ENCODE measurements at places on chromosomes 1 and 21. TPM values are rescaled to one million over a fixed set of nuclear protein-coding genes. Genes with fewer than 3 reads are reported as not detected.

- no peak overlapping the region for H3K4me3 ChIP-seq
- DNase-seq = no peak
- H3K36me3 ChIP-seq = no peaks in the 10 kb centered on the region
- no peak overlapping the region for H3K27ac ChIP-seq
- no peaks in the 10 kb centered on the region for H3K27me3 ChIP-seq
- peaks cover 8% of the 10 kb centered on the region for H3K4me1 ChIP-seq
Observed at GRCh38 chr1:61400131-61400770, 317.9 kb downstream of the NFIA start.

GRCh38 chr21:35609263-35609662, 451.1 kb downstream of the SETD4 start:
- DNase-seq = no peak
- no peaks in the 10 kb centered on the region for H3K27me3 ChIP-seq
- no peaks in the 10 kb centered on the region for H3K4me1 ChIP-seq
- H3K36me3 ChIP-seq = no peaks in the 10 kb centered on the region

DNA sequence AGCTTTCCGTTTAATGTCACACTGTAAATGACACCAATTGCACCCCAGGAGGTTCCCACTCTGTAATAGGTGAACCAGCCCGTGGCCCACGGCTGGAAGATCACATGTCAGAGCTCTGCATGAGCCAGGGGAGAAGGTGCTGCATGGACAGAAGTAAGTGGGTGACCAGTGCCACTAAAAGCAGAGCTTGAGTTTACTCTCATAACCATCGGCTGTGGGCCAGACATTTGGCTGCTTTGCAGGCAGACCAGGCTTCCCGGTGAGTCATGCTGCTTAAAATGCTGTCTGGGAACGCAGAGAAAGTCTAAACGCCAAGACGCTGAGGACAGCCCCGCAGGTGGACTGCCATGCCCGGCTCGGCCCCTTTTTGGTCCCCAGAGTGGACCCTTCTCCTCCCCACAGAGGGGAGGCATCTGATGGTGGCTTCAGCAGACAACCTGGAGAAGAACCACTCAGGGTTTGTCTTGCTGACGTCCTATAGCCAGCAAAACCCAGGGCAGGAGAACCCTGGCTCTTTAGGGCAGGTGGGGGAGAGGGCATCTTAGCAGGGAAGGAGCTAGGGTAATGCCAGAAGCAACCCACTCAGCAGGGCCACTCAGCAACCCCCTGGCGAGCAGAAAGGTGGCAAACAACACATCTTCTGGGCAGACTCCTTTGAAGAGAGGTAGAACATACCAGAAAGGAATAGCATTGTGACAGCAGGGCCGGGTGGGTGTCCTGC, 7.3 kb downstream of the KIAA2013 start:
- no peak for DNase-seq
- H3K27me3 ChIP-seq = no peaks in the 10 kb centered on the region
- peaks cover 6% of the 10 kb centered on the region for H3K4me1 ChIP-seq
- no peak overlapping the region for H3K4me3 ChIP-seq

DNA sequence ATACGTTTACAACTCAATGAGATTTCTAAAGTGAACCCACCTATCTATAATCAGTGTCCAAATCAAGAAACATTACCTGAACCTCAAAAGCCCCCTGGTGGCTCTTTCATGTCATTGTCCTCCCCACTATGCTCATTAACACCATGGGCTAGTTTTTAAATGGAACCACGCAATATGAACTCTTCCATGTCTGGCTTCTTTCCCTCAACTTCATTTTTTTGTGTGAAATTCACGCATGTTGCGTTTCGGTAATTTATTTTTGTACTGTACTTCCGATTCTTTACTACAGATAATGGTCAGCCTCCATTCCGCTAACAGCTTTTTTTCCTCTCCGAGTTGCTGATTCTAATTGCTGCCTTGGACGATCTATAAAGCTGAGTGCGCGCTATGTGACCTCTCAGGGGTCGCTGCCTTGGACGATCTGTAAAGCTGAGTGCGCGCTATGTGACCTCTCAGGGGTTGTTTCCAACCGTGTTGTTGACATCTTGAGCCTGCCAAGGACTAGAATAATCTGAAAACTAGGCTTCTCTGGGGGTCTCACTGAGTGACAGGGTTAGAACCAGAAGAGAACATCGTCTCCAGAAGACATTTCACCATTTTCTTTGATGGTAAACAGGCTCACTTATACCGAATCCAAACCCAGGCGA, 1.1 kb upstream of the CACYBP start:
- peaks cover 32% of the 10 kb centered on the region for H3K4me1 ChIP-seq
- peak; percentile 57 for DNase-seq
- H3K27me3 ChIP-seq = no peaks in the 10 kb centered on the region
- H3K27ac ChIP-seq = peak overlapping the region; percentile 100

DNA sequence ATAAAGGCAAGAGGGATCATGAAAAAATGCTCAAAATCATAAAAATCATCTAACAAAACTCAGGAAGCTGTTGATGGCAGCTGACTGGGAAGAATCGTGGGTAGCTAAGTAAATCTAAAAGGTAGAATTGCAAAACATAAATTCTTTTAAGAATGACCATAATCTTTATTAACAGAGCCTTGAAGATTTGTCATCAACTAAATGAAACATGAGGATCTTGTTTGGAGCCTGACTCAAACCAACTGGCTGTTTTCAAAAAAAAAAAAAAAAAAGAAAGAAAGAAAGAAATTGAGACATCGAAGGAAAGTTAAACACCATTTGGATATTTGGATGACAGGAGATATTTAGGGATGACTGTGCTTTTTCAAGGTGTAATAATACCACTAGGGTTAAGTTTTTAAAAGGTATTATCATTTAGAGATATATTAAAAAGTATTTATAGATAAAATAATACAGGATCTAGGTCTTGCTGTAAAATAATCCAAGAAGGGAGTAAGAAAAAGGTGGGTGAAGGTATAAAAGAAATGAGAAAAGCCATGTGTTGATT, 48.6 kb downstream of the CD34 start:
- no peak overlapping the region for H3K27ac ChIP-seq
- DNase-seq = no peak
- no peak overlapping the region for H3K4me3 ChIP-seq
- peaks cover 61% of the 10 kb centered on the region for H3K4me1 ChIP-seq
- H3K36me3 ChIP-seq = peaks cover 52% of the 10 kb centered on the region

DNA sequence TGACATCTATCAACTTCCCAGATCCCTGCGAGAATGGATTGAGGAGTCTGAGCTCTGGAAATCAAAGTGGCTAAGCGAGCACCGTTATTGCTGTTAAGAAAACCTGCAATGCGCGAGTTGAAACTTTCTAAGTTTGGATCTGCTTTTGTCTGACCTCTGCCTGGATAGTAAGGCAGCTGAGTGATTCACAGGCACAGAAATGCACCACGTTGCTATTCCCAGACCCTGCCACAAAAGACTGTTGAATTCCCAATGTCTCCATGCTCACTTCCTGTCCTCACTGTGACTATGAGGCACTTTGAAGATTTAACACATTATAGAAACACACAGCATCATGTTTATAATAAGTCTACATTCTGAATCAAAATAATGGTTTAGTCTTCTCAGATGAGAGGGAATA, 27.1 kb upstream of the CNIH3 start:
- H3K36me3 ChIP-seq = no peaks in the 10 kb centered on the region
- no peaks in the 10 kb centered on the region for H3K27me3 ChIP-seq
- DNase-seq = no peak
- no peak overlapping the region for H3K4me3 ChIP-seq
- no peak overlapping the region for H3K27ac ChIP-seq

GRCh38 chr1:156281693-156282478, 739 bp downstream of the SMG5 start:
- no peaks in the 10 kb centered on the region for H3K27me3 ChIP-seq
- no peak for DNase-seq
- peaks cover 29% of the 10 kb centered on the region for H3K36me3 ChIP-seq
- H3K27ac ChIP-seq = peak overlapping the region; percentile 82
- H3K4me1 ChIP-seq = peaks cover 76% of the 10 kb centered on the region

GRCh38 chr1:12124693-12125421, 41.9 kb upstream of the TNFRSF1B start:
- H3K27ac ChIP-seq = peak overlapping the region; percentile 88
- no peak overlapping the region for H3K4me3 ChIP-seq
- no peaks in the 10 kb centered on the region for H3K36me3 ChIP-seq

DNA sequence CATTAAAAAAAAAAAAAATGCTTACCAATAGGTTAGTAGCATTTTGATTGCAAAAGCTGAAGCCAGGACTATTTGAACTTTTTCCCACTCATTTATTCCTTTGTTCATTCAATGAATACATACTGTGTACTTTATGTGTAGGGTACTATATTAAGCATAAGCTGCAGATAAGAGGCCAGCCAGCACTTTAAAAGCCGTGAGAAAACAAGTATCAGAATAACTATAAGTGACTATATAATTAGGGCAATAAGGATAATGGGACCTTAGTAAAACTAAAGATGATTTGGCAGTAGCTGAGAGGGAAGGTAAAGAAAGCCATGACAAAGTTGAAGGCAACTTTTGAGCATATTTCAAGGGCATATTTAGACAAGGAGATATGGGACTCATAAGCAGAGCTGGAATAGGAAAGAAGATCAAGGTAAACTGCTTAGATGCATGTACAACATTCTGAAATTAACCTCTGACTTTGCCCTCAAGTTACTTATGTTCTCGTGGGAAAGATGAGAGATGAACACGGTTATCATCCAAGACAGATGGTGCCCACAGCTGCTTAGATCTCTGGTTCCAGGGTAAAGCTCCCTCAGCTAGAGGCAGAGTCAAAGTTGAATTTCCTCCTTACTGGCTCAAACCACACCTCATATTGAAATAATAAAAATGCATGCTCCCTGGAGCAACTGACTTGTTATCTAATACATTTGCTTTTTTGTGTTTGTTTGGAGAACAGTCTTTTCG, 44.0 kb upstream of the FMO2 start:
- no peaks in the 10 kb centered on the region for H3K4me1 ChIP-seq
- H3K27me3 ChIP-seq = no peaks in the 10 kb centered on the region
- no peak overlapping the region for H3K4me3 ChIP-seq
- H3K27ac ChIP-seq = no peak overlapping the region

DNA sequence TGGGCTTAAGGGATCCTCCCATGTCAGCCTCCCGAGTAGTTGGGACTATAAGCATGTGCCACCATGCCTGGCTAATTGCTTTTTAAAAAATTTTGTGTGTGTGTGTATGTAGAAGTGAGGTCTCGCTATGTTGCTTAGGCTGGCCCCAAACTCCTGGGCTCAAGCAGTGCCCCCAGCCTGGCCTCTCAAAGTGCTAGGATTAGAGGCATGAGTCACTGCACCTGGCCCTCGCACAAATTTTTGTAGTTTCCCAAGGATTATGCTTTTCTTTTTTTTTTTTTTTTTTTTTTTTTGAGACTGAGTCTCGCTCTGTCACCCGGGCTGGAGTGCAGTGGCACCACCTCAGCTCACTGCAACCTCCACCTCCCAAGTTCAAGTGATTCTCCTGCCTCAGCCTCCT, 144.4 kb upstream of the HNRNPU start:
- H3K4me1 ChIP-seq = no peaks in the 10 kb centered on the region
- H3K4me3 ChIP-seq = no peak overlapping the region
- no peak for DNase-seq
- H3K27ac ChIP-seq = no peak overlapping the region

DNA sequence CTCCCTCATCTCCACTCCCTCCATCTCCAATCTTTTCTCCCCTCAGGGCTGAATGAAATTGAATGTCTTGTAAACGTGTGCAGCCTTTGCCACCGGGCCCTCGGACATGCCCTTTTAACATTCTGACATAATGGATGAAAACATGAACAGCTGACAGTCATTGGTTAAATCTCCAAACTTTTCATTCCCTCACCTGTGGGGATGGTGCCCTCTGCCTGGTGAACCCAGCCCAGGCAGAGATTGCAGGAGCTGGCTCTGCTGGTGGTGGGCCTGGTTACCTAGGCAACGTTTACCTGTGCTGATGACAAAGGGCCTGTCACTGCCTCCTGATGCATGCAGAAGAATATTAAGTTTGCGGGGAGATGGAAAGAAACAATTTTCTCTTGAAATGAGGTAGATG, 21.3 kb downstream of the ST6GALNAC3 start:
- no peak overlapping the region for H3K27ac ChIP-seq
- H3K36me3 ChIP-seq = no peaks in the 10 kb centered on the region
- H3K4me1 ChIP-seq = no peaks in the 10 kb centered on the region
- no peaks in the 10 kb centered on the region for H3K27me3 ChIP-seq
- H3K4me3 ChIP-seq = no peak overlapping the region

DNA sequence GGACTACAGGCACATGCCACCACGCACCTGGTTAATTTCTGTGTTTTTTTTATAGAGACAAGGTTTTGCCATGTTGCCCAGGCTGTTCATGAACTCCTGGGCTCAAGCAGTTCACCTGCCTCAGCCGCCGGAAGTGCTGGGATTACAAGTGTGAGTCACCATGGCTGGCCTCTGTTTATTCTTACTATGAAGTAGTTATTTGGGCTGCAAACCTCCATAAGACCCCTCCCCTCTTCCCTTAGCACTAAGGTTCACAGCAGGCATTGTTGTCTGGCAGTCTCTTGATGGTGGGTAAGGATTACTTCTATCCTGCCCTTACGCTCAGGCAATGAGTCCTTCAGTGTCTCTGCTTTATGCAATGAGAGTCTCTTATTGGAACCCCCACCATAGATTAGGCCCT, 51.8 kb downstream of the ANGPTL1 start:
- no peak overlapping the region for H3K27ac ChIP-seq
- DNase-seq = no peak
- H3K27me3 ChIP-seq = no peaks in the 10 kb centered on the region
- no peaks in the 10 kb centered on the region for H3K36me3 ChIP-seq
- no peak overlapping the region for H3K4me3 ChIP-seq

DNA sequence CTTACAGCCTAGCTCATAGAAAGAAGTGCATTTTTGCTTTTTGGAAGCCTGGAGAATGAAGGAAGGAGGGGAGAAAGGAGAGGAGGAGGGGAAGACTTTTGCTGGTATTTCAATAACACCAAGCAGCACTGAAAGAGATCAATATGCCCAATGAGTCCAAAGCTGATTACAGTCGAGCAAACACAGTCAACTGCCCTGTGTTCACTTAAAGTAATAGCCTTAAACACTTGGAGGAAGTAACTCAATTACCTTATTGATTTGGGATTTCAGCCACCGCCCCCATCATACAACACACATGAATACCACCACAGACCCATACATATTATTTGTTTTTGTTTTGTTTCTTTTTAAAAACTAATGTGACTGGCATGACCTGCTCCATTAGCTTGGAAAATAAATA, 23.3 kb upstream of the RXRG start:
- H3K36me3 ChIP-seq = no peaks in the 10 kb centered on the region
- H3K27ac ChIP-seq = no peak overlapping the region
- H3K4me3 ChIP-seq = no peak overlapping the region
- no peaks in the 10 kb centered on the region for H3K4me1 ChIP-seq

The CELA3A gene
- not detected for polyA plus RNA-seq

The ARHGEF10L gene
- 112 TPM for polyA plus RNA-seq

The LCE1F gene
- not detected for polyA plus RNA-seq

The MTMR11 gene
- polyA plus RNA-seq = 53.1 TPM

The SLAMF6 gene
- 0.72 TPM for polyA plus RNA-seq

The RPE65 gene
- polyA plus RNA-seq = not detected

The NPPB gene
- not detected for polyA plus RNA-seq

The C1orf53 gene
- polyA plus RNA-seq = 1.7 TPM

The NKAIN1 gene
- not detected for polyA plus RNA-seq

The ELAVL4 gene
- not detected for polyA plus RNA-seq

The IGSF9 gene
- polyA plus RNA-seq = not detected

The TRIM62 gene
- 9.0 TPM for polyA plus RNA-seq

Data from CD14-positive monocyte (primary cell).